Stimulated activated CD8-positive, alpha-beta memory T cell treated with anti-CD3 and anti-CD28 coated beads, Interleukin-4, amount 100 ng/mL, for 48 hours (primary cell): ENCODE measurements at places on chromosomes 1 and 21.

- DNase-seq, result peak; percentile 75
These were observed 104.0 kb upstream of the OLIG2 start for GRCh38 chr21:32921632-32922230.

DNA sequence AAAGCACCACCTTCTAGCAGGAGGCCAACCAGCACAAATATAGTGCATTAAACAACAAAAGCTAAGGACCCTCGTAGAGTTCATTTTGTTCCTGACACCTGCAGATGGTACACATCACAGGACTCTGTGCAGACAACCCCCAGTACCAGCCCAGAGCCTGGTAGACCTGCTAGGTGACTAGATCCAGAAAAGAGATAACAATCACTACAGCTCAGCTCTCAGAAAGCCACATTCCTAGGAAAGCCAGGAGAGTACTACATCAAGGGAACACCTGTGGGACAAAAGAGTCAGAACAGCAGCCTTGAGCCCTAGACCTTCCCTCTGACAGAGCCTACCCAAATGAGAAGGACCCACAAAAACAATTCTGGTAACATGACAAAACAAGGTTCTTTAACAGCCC is 344.7 kb upstream of the PTBP2 start:
- DNase-seq, result no peak

DNA sequence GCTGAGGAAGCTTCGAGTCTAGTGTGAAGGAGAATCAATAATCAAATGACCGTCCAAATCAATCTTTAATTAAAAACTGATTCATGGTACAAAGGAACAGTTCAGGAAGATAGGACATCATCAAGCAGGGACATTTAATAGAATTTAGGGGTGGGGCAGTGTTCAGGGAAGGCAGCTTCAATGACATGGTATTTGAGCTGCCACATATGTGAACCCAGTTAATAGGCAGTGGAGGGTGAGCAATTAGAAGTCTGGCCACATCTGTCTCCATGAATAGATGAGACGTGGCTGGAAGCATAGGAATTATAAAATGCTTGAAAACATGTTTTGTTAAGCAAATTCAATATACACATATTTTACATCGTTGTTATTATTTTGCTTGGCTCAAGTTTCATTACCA is 362.7 kb downstream of the PRDM2 start:
- no peak for DNase-seq

GRCh38 chr1:31905681-31906080 is 32.5 kb downstream of the PTP4A2 start:
- no peak for DNase-seq

DNA sequence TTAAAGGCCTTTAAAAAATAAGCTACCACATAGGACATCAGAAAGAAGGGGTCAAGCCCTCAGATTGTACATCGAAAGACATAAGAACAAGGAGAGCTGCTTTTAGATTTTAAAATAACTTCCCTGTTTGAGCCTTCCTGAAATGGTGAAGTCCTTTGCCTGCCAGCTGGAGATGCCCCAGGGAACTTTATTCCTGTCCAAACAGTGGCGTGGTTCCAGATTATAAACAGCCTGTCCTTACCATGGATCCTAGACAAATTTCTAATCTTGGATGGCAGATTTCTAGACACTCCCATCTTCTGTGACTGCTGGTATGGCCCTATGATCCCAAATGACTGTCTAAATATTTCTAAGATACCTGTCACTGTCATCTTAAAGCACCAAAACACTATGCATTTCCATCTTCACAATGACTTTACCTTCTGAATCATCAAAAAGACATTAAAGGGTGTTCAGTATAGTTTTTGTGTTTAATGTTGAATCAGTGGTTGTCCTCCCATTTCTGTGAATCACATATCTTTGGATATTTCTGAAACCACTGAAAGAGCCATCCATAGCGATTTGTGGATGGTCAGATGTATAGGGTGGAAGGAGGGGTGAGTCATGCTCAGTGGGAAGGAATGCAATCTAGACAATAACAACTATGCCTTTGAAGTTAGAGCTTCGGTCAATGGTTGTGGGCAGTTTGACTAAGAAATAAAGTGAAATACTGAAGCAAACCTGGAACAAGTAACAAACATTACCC is 23.2 kb downstream of the ILDR2 start:
- no peak for DNase-seq

DNA sequence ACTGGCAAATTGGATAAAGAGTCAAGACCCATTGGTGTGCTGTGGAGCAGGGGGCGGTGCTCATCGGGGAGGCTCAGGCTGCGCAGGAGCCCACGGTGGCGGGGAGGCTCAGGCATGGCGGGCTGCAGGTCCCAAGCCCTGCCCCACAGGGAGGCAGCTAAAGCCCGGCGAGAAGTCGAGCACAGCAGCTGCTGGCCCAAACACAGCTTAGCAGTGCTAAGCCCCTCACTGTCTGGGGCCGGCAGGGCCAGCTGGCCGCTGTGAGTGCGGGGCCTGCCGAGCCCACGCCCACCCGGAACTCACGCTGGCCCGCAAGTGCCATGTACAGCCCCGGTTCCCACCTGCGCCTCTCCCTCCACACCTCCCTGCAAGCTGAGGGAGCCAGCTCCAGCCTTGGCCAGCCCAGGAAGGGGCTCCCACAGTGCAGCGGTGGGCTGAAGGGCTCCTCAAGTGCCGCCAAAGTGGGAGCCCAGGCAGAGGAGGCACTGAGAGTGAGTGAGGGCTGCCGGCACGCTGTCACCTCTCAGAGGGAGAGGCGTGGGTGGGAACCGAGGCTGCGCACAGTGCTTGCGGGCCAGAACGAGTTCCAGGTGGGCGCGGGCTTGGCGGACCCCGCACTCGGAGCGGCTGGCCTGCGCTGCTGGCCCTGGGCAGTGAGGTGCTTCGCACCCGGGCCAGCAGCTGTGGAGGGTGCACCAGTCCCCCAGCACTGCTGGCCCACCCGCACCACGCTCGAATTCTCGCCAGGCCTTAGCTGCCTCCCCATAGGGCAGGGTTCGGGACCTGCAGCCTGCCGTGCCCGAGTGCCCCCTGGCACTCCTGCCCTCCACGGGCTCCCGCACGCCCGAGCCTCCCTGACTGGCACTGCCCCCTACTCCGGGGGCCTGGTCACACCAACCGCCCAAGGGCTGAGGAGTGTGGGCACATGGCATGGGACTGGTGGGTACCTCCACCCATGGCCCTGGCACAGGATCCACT is 263.4 kb downstream of the GPR52 start:
- no peak for DNase-seq

- no peak for DNase-seq
These were observed 238.0 kb upstream of the NCAM2 start for GRCh38 chr21:20760221-20760620.

DNA sequence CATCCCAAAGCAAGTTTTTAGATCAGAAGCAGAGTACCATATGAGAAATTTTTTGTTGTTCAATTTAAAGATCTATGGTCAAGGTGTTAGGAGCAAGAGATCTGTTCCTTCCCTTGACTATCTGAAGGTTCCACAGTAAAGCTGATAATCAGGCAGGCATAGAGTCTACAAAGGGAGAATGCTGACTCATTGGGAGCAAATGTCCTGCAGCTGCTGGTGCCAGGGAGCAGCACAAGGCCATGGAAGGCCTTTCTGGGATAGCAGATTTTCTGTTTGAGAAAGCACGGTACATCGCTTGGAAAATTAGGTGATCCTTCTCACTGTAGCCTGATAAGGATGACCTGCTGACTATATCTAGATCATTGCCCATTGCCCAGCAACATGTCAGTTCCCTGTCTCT is 210.1 kb upstream of the C1orf87 start:
- DNase-seq, result no peak

GRCh38 chr1:202807451-202807925 is 733 bp downstream of the KDM5B start:
- DNase-seq, result peak; percentile 54

DNA sequence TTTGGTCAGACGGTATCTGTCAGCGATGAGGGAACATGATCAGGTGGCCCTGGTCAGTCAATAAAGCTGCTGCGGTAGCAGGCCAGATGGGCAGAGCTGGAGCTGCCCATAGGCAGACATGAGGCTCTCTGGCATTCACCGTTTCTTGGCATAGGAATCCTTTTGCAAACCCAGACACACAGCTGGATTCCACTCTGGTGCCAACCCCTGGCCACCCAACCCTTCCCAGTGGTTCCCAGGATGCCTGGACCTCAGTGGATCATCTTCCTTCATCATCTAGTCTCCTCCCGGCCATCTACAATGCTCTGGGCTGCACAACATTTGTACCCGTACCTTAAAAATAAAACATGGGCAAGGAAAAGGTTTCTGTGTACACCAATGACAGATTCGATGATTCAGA is 68.3 kb upstream of the ACTRT2 start:
- no peak for DNase-seq

- DNase-seq, result no peak
These were observed 3.5 kb downstream of the MARCKSL1 start for GRCh38 chr1:32332290-32333079.

DNA sequence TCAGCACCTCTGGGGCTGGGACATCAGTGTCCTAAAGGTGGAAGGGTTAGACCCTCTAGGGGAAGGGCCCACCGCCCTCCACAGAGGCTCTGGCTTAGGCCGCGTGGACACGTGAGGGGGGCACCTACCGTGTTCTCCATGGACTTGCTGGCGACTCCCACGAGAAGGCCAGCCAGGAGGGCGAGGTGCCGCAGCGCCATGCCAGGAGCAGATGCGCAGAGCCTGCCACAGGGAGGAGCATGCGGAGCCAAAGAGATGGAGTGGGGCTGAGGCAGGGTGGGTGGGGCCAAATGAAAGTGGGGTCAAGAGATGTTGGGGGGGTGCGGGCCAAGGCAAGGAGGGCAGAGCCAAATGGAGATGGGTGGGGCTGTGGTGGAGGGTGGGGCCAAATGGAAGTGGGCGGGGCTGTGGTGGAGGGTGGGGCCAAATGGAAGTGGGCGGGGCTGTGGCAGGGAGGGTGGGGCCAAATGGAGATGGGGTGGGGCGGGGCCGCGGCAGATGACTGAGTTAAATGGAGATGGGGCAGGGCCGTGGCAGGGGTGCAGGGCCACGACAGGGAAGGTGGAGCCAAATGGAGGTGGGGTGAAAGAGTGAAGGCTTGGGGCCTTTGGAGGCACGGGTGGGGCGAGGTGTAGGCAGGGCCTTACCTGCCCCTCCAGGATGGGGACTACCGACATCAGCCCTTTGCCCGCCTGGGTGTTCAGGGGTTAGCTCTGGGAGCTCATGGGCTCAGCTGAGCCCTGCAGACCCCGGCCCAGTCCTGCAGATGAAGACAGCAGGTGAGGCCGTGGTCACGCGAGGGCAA is 17.4 kb upstream of the RNF223 start:
- DNase-seq, result no peak

DNA sequence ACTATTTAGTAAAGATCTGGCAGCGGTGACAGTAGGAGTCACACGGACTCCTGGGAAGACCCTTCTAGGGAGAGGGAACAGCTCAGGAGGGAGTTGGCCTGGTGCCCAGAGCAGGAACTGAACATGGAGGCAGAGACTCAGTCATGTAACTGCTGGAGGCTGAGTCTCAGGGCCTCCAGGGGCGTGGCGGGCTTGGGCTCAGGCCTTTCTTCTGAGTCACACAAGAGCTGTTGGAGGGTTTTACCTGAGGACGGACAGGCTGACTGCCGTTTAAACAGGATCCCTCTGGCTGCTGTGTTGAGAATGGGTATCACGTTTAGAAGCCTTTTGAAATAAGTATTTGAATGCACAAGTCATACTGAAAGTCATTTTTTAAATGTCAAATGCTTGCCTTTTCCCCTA is 7.2 kb upstream of the ETS2 start:
- peak; percentile 52 for DNase-seq

DNA sequence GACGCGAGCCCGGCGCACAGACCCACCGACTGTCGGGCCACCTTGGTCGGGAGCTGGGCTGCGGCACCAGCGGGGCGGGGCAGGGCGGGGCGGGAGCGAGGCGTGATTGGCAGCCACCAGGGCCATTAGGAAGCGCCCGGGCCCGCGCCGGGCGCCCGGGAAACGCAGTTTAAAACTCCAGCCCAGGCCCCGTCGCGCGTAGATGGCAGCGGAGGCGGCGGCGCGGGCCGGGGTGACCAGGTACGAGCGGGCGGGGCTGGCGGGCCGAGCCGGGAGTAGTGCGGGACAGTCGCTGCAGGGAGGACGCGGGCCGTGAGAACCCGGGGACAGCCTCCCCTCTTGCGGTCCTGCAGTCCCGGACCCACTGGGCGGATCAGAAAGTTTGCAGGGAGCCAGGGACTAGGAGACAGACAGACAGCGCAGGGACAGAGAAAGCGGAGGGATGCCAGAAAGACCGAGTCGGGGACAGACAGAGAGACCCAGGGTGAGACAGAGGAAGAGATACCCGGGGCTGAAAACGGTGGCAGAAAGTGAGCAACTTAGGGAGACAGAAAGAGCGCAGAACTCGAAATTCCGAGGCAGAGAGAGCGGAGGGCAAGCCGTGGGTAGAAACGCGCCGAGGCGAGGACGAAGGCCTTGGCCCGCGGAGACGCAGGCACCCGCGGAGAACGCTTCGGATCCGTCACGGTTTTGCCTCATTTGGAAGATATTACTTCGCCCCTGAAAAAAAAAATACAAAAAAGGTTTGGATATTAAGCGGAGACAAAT is at the start of gene DMBX1:
Gene DMBX1, plus strand, starts transcription at position 199 of the 768 bp plus-strand sequence. CDS start 17,175 bp downstream, outside the sequence.
- DNase-seq, result peak; percentile 60

GRCh38 chr1:71796006-71796405 is 486.3 kb downstream of the NEGR1 start:
- no peak for DNase-seq

GRCh38 chr1:44807364-44808062 is 362 bp upstream of the DYNLT4 start:
- peak; percentile 94 for DNase-seq

DNA sequence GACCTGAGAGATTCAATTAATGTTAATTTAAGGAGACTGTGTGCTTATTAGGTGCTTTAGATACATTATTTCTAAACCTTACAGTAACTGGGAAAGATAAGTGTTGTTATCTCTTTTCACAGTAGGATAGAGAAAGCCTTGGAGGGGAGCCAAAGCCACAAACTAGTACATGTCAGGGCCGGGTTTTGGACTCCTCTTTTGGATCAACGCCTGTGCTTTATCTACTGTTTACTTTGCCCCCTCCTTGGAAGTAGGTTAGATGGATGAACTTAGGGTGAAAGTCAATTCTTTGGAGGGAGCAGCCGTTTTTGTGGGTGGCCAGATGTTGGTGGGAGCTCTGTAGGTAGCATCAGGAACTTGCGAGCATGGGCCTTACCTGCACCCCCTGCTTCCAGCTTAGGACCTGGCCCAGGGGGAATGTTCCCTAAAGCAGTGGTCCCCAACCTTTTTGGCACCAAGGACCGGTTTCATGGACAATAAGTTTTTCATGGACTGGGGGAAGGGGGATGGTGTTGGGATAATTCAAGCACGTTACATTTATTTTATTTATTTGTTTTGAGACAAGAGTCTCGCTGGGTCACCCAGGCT is 1.7 kb downstream of the HHAT start:
- DNase-seq, result no peak

- DNase-seq, result no peak
These were observed 108.8 kb upstream of the MAGI3 start for GRCh38 chr1:113281550-113281949.
